ENCODE measurements at places on chromosomes 7 and 10. TPM values are rescaled to one million over a fixed set of nuclear protein-coding genes. Genes with fewer than 3 reads are reported as not detected.

Gene LRRC17
- total RNA-seq: not detected

Gene OR2A12
- not detected for total RNA-seq

Gene SYT15B
- 0.06 TPM for total RNA-seq

Gene GNGT1
- total RNA-seq: not detected

Gene PTPN12
- 11.8 TPM for total RNA-seq
